ENCODE measurements at places on chromosomes 1 and 21.

- DNase-seq = no peak
Measured at GRCh38 chr21:29751473-29752185, 188.2 kb downstream of the GRIK1 start.

- no peak for DNase-seq
Measured at GRCh38 chr1:45526135-45526644, 4.5 kb upstream of the PRDX1 start.

GRCh38 chr1:75969550-75969949, 37.3 kb upstream of the ASB17 start:
- no peak for DNase-seq

DNA sequence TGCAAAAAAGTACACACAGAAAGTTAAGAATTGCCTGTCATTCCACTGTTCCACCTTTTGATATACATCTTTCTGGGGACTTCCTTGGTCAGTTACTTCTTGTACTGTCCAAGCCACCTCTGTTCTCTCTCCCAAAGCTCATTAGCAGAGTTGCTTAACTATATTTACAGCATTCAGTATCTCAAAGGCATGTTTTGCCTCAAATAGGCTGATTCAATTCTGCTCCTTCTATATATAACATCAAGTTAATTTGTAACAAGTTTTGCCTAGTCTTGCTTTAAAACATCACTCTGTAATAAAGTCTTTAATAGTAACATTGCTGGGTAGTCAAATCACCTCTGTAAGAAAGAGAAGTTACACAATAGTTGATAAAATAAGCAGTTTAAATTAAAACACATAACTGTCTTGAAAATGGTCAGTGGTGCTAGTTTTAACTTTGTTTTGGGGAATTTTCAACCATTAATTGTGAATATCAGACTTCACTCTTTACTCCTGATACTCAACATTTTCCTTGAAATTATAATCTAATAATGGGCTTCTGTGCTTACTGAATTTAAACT, 35.7 kb downstream of the EDARADD start:
- DNase-seq = no peak

DNA sequence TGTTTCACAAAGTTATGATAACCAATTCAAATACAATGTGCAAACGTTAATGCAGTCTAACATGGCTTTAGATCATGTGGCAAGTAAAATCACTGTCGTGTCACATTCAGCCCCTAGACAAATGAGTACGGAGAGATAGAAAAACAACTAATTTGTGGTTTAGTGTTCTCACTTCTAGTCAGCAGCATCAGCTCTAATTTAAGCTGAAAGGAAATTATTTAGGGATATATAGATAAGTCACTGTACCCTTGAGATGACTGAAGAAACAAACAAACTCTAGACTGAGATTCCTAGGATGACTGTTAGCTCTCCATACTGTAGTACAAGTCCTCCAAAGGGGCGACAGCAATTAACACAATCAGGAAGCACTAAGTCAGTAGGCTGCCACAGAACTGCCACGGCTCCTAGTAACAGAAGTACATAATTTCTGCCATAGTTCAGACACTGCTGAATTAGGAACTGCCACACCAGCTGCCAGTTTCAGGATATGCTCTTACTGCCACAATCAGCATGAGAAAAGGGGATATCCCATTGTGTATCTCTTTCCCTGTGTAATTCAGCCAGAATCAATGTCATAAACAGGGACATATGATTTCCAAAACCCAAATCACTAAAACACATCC, 150.4 kb upstream of the NEGR1 start:
- no peak for DNase-seq

DNA sequence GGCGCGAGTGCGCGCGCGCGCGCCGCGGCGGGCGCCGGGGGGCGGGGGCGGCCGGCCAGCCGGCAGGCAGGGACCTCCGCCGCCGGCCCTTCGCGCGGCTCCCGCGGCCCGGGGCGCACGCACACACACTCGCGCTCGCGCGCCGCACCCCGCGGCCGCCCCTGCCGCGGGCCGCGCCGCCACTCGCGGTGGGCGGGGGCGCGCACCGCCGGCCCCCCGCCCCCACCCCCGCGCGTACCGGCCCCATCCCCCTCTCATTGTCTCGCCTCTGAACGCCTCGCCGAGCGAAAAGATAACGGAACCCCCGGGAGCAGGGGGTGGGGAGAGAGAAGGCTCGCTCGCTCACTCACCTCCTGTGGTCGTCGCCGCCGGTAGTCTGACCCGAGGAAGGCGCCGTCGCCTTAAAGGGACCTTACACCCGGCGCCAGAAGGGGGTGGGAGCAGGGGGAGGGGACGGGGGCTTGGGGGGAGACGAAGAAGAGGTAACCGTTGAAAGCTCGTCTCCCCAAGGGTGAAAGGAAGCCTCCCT, 428 bp downstream of the POGZ start:
- DNase-seq = no peak

- no peak for DNase-seq
Measured at GRCh38 chr1:202659541-202659940, 50.7 kb downstream of the SYT2 start.

DNA sequence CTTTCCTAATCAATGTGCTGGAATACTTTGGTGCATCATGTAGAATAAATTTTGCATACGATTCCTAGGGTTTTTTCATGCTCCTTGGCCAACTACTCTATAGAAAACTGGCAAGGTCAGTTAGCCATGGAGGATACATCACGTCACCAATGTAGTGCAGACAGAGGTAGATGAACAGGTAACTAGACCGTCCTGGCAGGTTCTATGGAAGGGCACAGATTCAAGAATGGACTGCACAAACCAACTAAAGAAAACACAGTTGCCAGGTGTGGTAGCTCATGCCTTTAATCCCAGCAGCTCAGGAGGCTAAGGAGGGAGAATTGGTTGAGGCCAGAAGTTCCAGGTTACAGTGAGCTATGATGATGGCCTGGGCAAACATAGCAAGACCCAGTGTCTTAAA, 9.9 kb downstream of the MTF1 start:
- no peak for DNase-seq

DNA sequence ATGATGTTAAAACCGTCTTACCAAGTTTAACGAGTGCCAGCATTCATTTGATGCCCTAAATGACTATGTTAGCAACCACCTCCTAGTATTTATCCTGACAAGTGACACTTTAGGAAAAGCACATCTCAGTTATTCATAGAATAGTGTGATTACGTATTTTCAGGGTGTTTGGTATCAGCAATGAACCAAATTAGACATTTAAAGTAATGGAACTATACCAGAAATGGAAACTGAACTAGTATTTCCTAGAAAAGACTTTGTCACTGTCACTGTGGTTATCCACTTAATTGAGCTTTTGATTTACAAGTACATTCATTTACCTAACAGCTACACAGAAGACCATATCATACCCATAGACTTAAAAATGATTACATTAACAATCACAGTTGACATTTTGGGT, 3.6 kb upstream of the IL12RB2 start:
- no peak for DNase-seq

DNA sequence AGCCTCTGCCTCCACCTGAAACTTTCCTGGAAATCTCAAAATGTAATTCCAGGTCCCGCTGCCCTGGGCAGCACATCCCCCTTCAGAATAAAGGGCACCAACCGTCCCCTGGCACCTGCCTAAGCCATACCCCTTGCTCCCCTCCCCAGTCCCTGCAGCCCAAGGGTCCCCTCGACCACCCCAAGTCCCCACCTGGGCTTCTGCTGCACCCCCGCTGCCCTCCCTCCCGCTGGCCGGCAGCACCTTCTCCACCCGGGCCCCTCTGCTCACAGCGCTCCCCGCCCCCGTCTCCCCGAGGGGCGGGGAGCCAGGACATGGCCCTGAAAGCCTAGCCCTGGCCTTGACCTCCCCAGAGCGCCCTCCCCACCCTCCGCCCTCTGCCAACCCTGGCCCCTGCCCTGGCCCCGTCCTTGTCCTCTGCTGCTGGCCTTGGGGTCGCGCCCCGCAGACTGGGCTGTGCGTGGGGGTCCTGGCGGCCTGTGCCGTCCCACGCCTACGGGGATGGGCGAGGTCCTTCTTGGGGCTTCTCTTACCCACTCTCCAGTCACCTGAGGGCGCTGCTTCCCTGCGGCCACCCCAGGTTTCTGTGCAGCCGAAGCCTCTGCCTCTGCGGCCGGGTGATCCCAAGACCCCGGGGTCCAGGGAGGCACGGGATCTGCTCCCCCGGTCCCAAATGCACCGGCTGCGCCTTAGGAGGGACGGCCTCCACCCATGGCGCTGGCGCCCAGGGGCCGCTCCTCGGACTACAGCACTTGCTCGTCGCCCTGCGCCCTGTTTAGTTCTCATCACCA, 41.7 kb downstream of the WDR4 start:
- DNase-seq = no peak

- DNase-seq = no peak
Measured at GRCh38 chr1:209490013-209490412, 93.5 kb upstream of the CAMK1G start.

GRCh38 chr1:216702170-216702569, 21.1 kb downstream of the ESRRG start:
- DNase-seq = no peak

GRCh38 chr1:116257836-116258235, 115.2 kb upstream of the ATP1A1 start:
- no peak for DNase-seq

DNA sequence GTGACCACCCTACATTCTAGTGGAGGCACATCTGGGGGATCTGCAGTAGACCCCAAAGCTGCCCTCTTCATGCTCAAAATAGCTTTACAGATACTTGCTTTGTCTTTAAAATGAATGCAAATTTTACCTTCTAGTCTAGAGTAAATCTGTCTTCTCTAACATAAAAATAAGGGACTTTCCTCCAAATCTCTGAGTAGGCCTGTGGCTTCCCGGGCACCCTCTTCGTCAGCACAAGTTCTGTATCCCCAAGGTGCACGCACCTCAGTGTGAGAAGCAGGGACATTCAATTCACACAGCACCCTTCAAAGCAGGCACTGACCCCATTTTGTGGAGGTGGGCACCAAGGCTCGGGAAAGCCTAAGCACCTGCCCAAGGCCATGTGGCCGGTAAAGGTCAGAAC, 19.0 kb downstream of the MEF2D start:
- DNase-seq = no peak

GRCh38 chr1:161200992-161201835, 953 bp upstream of the NDUFS2 start:
- peak; percentile 52 for DNase-seq

GRCh38 chr1:59198564-59198963, 98.3 kb upstream of the FGGY start:
- DNase-seq = no peak

- DNase-seq = no peak
Measured at GRCh38 chr1:75786901-75787493, 941 bp downstream of the RABGGTB start.

GRCh38 chr21:14584357-14585095, 38.4 kb upstream of the SAMSN1 start:
- no peak for DNase-seq

GRCh38 chr1:172638249-172638648, 20.7 kb upstream of the FASLG start:
- no peak for DNase-seq

GRCh38 chr1:161175771-161176453, 1.4 kb downstream of the B4GALT3 start:
- DNase-seq = no peak

DNA sequence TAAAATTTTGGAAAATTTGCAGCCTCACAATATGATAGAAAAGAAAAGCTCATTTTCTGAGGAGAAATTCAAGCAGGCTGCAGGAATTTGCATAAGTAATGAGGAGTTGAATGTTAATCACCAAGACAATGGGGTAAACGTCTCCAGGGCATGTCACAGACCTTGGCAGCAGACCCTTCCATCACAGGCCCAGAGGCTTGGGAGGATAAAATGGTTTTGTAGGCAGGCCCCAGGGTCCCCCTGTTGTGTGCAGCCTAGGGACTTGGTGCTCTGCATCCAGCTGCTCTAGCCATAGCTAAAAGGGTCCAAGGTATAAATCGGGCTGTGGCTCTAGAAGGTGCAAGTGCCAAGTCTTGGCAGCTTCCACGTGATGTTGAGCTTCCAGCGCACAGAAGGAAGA, 112.2 kb upstream of the FMN2 start:
- no peak for DNase-seq

DNA sequence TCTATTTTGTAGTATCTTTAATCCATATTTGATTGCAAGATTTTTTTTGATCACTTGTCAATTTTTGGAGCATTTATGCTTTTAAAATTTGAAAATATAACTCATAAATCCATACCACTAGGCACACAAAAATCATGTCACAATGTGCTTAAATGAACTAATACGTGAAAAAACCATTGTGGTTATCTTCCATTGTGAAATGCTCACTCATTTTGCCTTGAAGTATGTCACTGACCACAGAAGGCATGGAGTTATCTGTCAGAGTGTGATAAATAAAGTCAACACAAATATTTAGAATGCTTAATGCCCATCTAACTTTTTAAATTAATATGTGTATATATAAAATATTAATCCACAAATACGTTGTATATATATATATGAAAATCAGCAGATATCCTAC, 347.2 kb downstream of the PTPRC start:
- no peak for DNase-seq

GRCh38 chr1:61083013-61083806, 849 bp downstream of the NFIA start:
- DNase-seq = no peak

DNA sequence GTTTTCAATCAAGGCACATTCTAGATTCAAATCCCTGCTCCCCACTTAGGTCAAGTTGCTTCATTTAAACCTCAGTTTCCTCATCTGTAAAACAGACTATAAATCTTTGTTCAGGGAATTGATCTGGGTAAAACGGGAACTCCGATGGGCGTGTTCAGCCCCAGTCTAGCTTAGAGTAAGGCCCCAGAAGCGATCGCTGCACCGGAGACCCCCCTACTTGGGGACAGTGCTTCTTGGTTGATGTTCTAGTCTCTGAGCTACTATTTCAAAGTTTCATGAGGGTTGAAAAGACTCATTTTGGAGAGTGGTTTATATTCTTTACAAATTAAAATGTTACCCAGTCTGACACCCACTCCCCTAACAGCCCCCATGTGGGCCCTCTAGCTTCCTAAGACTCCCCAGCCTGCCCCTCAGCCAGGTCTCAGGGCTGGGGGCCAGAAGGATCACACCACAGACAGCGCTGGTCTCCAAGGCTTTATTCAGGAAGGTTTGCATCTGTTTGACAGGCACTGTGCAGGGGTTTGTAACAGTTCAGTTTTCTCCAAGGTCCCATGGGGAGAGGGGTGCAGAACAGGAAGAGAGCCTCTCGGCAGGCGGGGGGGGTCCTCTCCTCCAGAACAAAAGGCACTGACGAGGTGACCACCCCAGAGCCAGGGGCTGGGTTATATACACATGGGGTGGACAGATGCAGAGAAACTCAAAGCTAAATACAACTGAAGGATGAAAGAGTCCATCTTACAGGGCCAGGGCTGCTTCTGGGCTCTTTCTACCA, 82.9 kb downstream of the STUM start:
- DNase-seq = no peak

- no peak for DNase-seq
Measured at GRCh38 chr1:26740023-26740634, 44.3 kb downstream of the ARID1A start.

- no peak for DNase-seq
Measured at GRCh38 chr1:180213401-180214170, 16.5 kb upstream of the LHX4 start.

DNA sequence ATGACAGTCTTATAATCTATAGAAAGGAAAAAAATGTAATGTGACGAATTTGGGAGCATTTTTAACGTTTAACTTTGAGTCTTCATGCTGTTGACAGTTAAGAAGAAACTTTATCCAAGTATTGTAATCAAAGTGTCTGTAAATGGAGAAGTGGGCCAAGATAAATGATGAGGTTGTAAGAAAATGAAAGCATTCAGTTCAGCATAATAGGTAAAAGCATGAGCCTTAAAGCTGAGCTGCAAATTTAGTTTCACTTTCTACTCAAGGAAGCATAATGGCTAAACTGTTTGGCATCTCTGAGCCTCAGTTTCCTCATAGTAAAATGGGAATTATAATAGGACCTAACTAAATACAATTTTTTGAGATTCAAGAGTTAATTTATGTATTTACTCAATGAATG, 1554.8 kb downstream of the KCNT2 start:
- no peak for DNase-seq
